ENCODE measurements at places on chromosomes 1 and 21. TPM values are rescaled to one million over a fixed set of nuclear protein-coding genes. Genes with fewer than 3 reads are reported as not detected.

DNA sequence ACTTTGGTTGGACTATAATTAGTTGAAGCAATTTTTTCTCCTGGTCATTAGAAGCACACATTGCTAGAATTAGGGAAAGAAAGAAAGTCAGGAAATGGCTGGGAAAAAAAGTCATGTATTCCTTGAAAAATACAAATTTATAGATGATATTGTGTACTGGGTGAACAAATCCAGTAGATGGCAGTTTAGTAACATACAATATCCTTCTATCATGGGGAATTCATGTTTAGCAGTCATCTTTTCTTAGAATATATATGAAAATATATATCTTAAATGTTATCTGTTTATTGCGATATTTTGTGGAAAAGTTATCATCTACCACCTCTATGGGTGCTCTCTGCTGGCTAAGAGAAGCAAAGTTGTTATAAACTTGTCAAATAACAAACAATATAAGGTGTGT is 13.1 kb upstream of the ZRANB2 start:
- DNase-seq, result peak; percentile 53

The OR10J1 gene
- total RNA-seq, result not detected

The C1orf198 gene
- total RNA-seq, result 123 TPM

The AMY1B gene
- total RNA-seq, result not detected

GRCh38 chr1:226149806-226150205 is 36.7 kb downstream of the ACBD3 start:
- peak; percentile 44 for DNase-seq

GRCh38 chr1:70090875-70091274 is 114.5 kb downstream of the LRRC40 start:
- DNase-seq, result peak; percentile 70

- no peak for DNase-seq
These were observed 47.8 kb downstream of the WNT9A start for GRCh38 chr1:227899820-227900449.

DNA sequence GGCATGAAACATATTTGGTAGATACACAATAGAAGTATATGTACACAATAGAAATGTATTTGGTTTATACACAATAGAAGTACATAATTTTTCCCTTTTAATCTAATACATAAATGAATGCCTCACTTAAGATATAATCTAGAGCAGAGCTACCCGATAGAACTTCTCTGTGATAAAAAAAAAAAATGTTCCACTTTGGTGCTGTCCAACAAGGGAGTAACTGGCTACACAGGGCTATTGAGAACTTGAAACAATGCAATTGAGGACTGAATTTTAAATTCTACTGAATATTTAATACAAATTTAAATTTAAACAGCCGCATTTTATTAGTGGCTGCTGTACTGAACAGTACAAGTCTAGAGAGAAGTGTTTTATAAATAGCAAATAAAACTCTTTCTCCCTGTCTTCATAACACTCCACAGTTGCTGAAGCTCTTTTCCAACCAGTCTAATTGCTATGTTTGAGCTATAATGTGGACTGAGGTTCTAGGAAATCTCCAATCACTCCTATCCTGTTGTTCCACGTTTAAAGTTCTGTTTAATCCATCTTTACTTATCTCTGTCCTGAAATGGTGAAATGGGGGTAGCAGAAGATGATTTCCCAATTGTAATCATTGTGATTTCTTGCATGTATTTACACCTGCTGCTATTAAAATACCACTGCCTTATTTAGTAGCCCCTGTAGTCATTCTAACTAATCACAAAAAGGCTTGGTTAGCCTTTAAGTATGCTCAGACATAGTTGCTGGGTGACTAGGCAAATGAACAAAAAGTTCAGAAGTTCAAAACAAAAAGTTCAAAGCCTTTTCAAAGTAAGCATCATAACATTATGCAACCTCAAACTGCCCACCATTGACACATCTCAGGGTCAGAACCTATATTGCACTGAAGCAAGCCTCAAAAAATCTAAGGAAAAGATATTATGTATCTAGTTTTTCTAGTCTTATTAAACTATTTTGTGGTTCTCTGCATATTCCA is 192.3 kb upstream of the C1orf87 start:
- DNase-seq, result peak; percentile 75

- DNase-seq, result no peak
These were observed 2.9 kb upstream of the FOXO6 start for GRCh38 chr1:41358131-41359021.

The S100A3 gene
- total RNA-seq, result 3.8 TPM

The CLDN14 gene
- 0.51 TPM for total RNA-seq

The ATAD3C gene
- not detected for total RNA-seq

- peak; percentile 45 for DNase-seq
These were observed 7.2 kb downstream of the IFT25 start for GRCh38 chr1:53938136-53938830.

- DNase-seq, result no peak
These were observed 52.3 kb upstream of the COG2 start for GRCh38 chr1:230589951-230590350.

DNA sequence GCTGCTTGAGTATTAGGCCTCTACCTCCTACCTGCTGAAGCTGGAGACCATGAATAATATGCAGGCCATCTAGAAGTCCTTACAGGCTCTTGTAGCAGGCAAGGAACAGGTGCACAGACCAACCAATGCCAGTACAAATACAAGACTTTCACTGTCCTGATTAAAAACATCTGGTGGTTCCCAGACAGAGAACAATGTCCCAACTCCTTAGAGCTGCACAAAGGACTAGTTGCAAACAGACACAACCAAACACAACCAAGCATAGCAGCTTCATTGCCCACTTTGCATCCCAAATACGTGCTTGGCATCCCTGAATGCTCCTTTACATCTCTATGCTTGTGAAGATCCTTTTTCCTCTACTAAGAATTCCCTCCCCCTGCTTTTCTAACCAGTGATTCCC is 98.1 kb upstream of the CXADR start:
- DNase-seq, result no peak
